Gastrocnemius medialis (tissue), 4 donors: ENCODE measurements at places on chromosomes 7 and 10.

GRCh38 chr10:48289501-48290238 lies 15.2 kb upstream of the FRMPD2 start:
- DNase-seq = no peak

DNA sequence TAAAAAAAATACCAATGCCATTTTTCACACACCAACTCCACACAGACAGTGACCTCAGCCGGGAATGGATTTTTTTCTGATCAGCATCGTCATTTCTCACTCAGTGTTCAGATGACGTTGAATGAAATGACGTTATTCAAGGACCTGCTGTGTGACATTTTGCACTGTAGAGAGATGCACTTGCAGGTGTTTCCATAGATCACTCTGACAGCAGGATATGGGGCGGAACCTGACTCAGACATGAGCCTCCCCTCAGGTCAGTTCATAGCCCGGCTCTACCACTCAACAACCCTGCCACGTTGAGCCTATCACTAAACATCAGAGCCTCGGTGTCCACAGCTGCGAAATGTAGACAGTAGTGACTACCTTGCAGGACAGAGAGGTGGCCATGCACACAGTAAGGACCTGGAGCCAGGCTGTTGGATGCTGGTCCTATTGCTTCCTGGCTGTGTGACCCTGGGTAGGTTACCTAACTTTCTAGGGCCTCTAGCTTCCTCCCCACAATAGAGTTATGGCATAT lies 41.4 kb upstream of the ANTXRL start:
- DNase-seq = no peak

DNA sequence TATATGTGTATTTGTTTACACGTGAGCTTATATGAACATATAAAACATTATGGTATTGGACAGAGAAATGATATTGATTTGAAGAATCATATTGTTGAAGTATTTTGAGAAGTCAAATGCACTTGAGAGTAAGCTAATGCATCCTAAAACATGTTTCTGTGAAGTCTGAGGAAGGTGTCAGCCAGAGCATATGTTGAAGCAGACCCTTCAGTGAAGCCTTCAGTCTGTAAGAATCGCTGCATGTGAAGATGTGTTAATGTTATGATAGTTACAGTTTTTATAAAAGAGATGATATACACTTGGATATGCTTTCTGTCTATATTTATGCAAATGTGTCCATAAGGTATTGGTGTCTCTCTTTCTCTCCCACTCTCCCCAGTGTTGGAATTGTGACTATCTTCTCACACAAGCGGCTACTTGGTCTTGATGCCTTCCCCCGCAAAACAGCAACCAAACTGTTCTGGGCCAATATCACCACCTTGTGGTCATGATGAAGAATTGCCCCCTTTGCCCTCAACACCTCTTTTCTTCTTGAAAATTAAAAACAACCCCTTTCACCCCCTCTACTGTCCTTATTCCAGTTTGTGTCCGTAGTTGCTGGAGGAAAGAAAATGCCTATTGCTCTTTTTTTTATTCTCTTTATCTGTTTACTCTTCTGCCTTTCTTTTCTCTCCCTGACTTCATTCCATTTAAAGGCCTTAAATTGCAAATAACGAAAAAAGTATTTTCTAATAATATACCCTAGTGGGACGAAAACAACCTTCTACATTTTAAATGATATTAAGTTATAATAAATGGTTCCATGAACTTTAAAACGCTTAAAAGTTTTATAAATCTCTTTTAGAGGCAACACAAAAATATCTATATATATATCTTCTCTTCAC lies 64.9 kb downstream of the IKZF1 start:
- DNase-seq = no peak

DNA sequence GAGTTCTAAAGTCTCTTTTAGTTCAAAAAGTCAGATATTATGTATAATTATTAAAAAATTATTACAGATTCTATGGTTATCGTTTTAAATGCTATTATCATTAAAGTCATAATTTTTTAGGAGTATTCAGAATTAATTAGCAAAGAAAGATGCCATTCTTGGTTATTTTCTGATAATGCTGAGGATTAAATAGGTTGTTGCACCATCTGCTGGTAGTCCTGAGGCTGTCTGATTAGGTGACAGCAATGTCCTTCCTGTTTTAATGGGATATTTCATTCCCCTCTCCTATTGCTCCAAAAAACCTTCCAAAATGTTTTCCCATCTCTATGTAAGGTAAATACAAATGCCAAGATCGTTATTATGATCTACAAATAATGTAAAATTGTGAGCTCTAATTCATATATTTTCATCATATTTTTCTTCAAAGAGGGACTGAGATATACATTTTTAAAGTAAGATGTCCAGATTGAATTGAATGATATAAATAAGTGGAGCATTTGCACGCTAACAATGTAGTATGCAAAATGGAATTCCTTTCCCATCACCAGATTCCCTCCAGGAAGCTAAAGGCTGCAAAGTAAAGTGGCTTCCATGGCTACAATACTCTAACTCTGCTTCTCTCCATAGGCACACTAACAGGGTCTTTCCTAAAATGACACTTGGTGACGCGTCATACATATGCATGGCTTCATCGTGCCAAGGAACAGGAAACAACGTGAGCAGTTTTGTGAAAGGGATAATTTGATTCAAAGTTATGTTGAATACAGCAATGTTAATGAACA lies 58.8 kb upstream of the AKR1E2 start:
- DNase-seq = no peak
